ENCODE measurements at places on chromosomes 1 and 21. TPM values are rescaled to one million over a fixed set of nuclear protein-coding genes. Genes with fewer than 3 reads are reported as not detected.

PYHIN1 gene
- 0.63 TPM for total RNA-seq

WDR4 gene
- total RNA-seq, result 1.7 TPM

TTC22 gene
- total RNA-seq, result 0.43 TPM

CFHR5 gene
- total RNA-seq, result not detected

TSSK3 gene
- 0.63 TPM for total RNA-seq

USF1 gene
- total RNA-seq, result 25.5 TPM

S100A7 gene
- total RNA-seq, result not detected

CHODL gene
- total RNA-seq, result 1.2 TPM

FAM78B gene
- total RNA-seq, result 1.8 TPM

DNA sequence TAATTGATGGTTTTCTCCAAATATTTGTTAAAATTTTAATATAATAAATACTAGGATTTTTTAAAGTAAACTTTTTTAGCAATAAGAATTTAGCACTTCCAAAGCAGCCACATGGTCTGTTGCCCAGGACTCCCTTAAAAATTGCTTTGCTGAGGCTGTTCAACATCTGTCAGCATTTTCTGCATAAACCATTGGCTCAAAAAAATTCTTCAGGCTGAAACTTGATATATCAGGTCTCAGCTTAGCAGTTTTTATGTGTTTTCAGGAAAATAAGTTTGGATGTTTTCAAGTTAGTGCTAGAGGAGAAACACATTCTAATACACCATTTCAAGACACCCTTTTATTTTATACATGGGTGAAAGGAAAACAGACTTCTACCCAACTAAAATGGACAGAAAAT is 69.1 kb upstream of the C1orf105 start:
- H3K36me3 ChIP-seq, result no peaks in the 10 kb centered on the region
- no peak overlapping the region for H3K4me3 ChIP-seq
- H3K27me3 ChIP-seq, result no peaks in the 10 kb centered on the region
- DNase-seq, result no peak

DNA sequence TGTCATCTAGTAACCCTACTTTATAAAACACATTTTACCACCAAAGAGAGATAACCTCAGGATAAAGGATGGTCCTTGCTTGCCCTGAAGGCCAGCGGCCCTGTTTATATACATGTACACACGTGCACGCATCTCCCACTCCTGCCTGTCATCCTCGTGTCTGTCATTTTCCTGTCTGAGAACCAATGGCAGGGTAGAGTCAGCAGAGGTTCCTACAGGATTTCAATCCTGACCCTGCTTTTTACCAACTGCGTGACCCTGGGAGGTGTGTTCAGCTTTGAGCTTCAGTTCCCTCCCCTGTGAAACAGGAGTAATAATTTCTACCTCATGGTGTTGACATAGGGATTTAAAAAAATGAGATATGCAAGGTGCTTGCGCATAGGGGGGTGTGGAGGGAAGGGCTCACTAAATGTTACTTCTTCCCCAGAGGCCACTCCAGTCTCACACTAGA is 12.3 kb upstream of the RASSF5 start:
- no peak overlapping the region for H3K4me3 ChIP-seq
- H3K36me3 ChIP-seq, result no peaks in the 10 kb centered on the region
- H3K4me1 ChIP-seq, result no peaks in the 10 kb centered on the region
- no peak for DNase-seq
- no peaks in the 10 kb centered on the region for H3K27me3 ChIP-seq

DNA sequence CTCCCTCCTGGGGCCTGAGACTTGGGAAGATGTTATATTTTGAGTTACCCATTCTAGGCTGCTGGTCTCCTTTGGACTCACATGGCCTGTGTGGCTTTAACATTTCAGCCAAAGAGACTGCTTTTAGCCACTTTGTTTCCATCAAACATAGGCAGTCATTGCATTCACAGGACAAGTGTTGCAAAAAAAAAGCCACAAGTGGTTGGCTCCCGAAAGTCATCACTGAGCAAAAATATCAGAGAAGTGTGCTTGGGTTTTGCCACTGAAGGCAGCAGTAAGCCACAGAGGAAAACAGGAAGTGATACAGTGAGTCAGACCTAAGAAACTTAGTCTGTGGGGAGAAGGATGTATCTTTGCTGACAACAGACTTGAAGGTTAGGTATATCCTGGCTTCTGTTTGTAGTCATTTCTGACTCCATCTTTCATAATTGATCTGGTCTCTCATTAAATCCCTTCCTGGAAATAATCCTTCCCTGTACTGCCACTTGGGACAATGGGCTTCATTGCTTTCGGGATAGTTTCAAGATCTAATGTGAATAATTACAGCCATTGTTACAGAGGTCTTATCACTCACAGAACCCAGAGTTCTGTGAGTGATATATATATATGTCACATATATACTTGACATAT is 80.9 kb downstream of the COLGALT2 start:
- no peaks in the 10 kb centered on the region for H3K4me1 ChIP-seq
- peak overlapping the region; percentile 66 for H3K27ac ChIP-seq
- H3K27me3 ChIP-seq, result no peaks in the 10 kb centered on the region
- no peaks in the 10 kb centered on the region for H3K36me3 ChIP-seq
- H3K4me3 ChIP-seq, result no peak overlapping the region

- no peaks in the 10 kb centered on the region for H3K27me3 ChIP-seq
- H3K36me3 ChIP-seq, result no peaks in the 10 kb centered on the region
- H3K4me3 ChIP-seq, result no peak overlapping the region
- H3K4me1 ChIP-seq, result no peaks in the 10 kb centered on the region
These were observed 145.4 kb downstream of the SLC45A1 start for GRCh38 chr1:8463144-8463927.

- peak overlapping the region; percentile 30 for H3K27ac ChIP-seq
- H3K4me1 ChIP-seq, result no peaks in the 10 kb centered on the region
- no peak for DNase-seq
These were observed 15.2 kb downstream of the GIPC2 start for GRCh38 chr1:78060857-78061563.

- H3K4me3 ChIP-seq, result no peak overlapping the region
- no peak overlapping the region for H3K27ac ChIP-seq
- DNase-seq, result no peak
- no peaks in the 10 kb centered on the region for H3K27me3 ChIP-seq
- peaks cover 13% of the 10 kb centered on the region for H3K4me1 ChIP-seq
These were observed 10.4 kb downstream of the RCAN1 start for GRCh38 chr21:34604556-34604955.

- H3K4me1 ChIP-seq, result no peaks in the 10 kb centered on the region
- H3K4me3 ChIP-seq, result no peak overlapping the region
- no peaks in the 10 kb centered on the region for H3K36me3 ChIP-seq
- H3K27me3 ChIP-seq, result no peaks in the 10 kb centered on the region
- no peak for DNase-seq
These were observed 14.3 kb upstream of the SLC5A9 start for GRCh38 chr1:48208251-48208650.

GRCh38 chr1:241637604-241638003 is 2.6 kb downstream of the CHML start:
- H3K4me3 ChIP-seq, result no peak overlapping the region
- no peak for DNase-seq
- no peak overlapping the region for H3K27ac ChIP-seq

DNA sequence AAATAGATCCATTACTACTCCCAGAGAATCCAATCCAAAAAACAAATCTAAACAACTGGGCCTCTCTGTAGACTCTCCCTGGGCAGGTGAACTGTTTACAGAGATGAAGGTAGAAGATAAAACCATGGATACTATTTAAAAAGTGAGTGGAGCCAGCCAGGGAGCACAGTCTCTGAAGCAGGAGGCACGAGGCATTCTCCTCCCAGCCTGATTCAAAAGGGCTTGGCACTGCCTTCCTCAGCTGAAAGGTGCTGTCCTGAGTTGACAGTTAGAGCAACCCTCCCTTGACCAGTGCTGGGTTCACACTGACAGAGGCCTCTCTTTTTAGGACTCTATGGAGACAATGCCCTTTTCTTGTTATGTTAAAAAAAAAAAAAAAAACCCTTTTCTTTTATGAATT is 36.8 kb downstream of the HENMT1 start:
- no peak for DNase-seq
- no peaks in the 10 kb centered on the region for H3K36me3 ChIP-seq
- no peak overlapping the region for H3K27ac ChIP-seq
- H3K27me3 ChIP-seq, result no peaks in the 10 kb centered on the region
- H3K4me1 ChIP-seq, result no peaks in the 10 kb centered on the region

GRCh38 chr1:3226701-3227350 is 157.8 kb downstream of the PRDM16 start:
- DNase-seq, result no peak
- H3K36me3 ChIP-seq, result no peaks in the 10 kb centered on the region
- no peak overlapping the region for H3K4me3 ChIP-seq
- H3K27ac ChIP-seq, result no peak overlapping the region

- H3K27ac ChIP-seq, result peak overlapping the region; percentile 99
- peak; percentile 84 for DNase-seq
- H3K4me1 ChIP-seq, result no peaks in the 10 kb centered on the region
- no peaks in the 10 kb centered on the region for H3K36me3 ChIP-seq
These were observed 2.7 kb downstream of the ZBTB7B start for GRCh38 chr1:155005076-155006011.

- no peaks in the 10 kb centered on the region for H3K27me3 ChIP-seq
- peak; percentile 61 for DNase-seq
- H3K4me3 ChIP-seq, result no peak overlapping the region
- no peaks in the 10 kb centered on the region for H3K36me3 ChIP-seq
These were observed 19.5 kb upstream of the COL6A2 start for GRCh38 chr21:46078322-46078977.

DNA sequence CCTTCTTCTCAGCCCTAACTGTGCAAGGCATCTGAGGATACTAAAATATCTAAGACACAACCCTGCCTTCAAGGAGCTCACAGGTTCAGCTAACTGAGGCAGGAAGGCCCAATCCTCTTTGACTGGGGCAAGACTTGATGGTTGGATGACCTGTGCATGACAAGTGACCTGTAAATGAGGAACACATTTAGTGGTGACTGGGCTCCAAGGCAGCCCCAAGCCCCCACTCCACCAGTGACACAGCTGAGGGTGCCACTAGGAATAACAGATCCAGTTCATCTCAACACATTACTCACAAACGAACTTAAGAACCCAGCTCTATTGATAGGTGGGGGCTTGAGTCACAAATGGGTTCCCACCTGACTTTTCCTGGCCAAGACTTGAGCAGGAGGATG is 244.7 kb upstream of the IRF2BP2 start:
- H3K36me3 ChIP-seq, result no peaks in the 10 kb centered on the region
- H3K4me1 ChIP-seq, result no peaks in the 10 kb centered on the region
- no peak overlapping the region for H3K4me3 ChIP-seq
- DNase-seq, result no peak
- no peak overlapping the region for H3K27ac ChIP-seq
- no peaks in the 10 kb centered on the region for H3K27me3 ChIP-seq

- H3K27me3 ChIP-seq, result no peaks in the 10 kb centered on the region
- H3K36me3 ChIP-seq, result no peaks in the 10 kb centered on the region
- no peak overlapping the region for H3K27ac ChIP-seq
- no peak overlapping the region for H3K4me3 ChIP-seq
- no peaks in the 10 kb centered on the region for H3K4me1 ChIP-seq
These were observed 6.8 kb upstream of the ERO1B start for GRCh38 chr1:236288620-236288976.

- no peak overlapping the region for H3K27ac ChIP-seq
- DNase-seq, result no peak
- H3K4me1 ChIP-seq, result no peaks in the 10 kb centered on the region
- no peaks in the 10 kb centered on the region for H3K27me3 ChIP-seq
- no peak overlapping the region for H3K4me3 ChIP-seq
- no peaks in the 10 kb centered on the region for H3K36me3 ChIP-seq
These were observed 109.4 kb downstream of the TLR5 start for GRCh38 chr1:223033658-223034057.

DNA sequence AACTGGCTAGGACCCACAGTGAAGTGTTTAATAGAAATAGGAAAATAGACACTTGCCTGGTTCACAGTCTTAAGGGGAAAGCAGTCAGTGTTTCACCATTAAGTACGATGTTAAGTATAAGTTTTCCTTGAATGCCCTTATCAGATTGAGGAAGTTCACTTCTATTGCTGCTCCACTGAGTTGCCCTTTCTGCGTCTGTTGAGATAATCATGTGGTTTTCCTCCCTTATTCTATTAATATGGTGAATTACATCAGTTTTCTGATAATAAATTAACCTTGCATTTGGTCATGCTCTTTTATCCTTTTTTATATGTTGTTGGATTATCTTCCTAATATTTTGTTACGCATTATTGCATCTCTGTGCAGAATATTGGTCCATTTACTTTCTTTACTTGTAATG is 21.4 kb downstream of the UTS2 start:
- no peak overlapping the region for H3K4me3 ChIP-seq
- no peaks in the 10 kb centered on the region for H3K4me1 ChIP-seq
- peaks cover 55% of the 10 kb centered on the region for H3K36me3 ChIP-seq
